A549 treated with CORT108297 at 1 μM for 4 hours (cell line): ENCODE measurements at places on chromosomes 16 and 17. TPM values are rescaled to one million over a fixed set of nuclear protein-coding genes. Genes with fewer than 3 reads are reported as not detected.

The TLCD3B gene
- 0.23 to 0.58 TPM (median 0.42 TPM) in 5 replicates for total RNA-seq

The ALKBH5 gene
- 47.5 to 59.1 TPM (median 51.3 TPM) in 5 replicates for total RNA-seq

The KRTAP2-3 gene
- total RNA-seq = 0.11 to 0.18 TPM (median 0.17 TPM) in 3 of 5 replicates, not detected in the others

The KRT33B gene
- total RNA-seq = 0.09 to 0.10 TPM (median 0.10 TPM) in 3 of 5 replicates, not detected in the others

The PRR35 gene
- 0.11 to 0.21 TPM (median 0.16 TPM) in 5 replicates for total RNA-seq

The KATNIP gene
- 10.0 to 14.5 TPM (median 13.3 TPM) in 5 replicates for total RNA-seq

The IL32 gene
- total RNA-seq = 22.4 to 40.0 TPM (median 27.1 TPM) in 5 replicates

The GCGR gene
- 0.17 to 0.50 TPM (median 0.23 TPM) in 5 replicates for total RNA-seq

The DRC7 gene
- total RNA-seq = 0.03 to 0.06 TPM (median 0.05 TPM) in 4 of 5 replicates, not detected in the other

The HSPB9 gene
- not detected in 5 replicates for total RNA-seq

The SLC38A8 gene
- not detected in 5 replicates for total RNA-seq

The C17orf100 gene
- total RNA-seq = 2.4 to 3.3 TPM (median 3.0 TPM) in 5 replicates

The RPH3AL gene
- total RNA-seq = 24.5 to 31.9 TPM (median 26.6 TPM) in 5 replicates

The SPSB3 gene
- total RNA-seq = 15.2 to 28.8 TPM (median 25.6 TPM) in 5 replicates

The GRB2 gene
- total RNA-seq = 90.6 to 102 TPM (median 98.5 TPM) in 5 replicates

The MAP2K6 gene
- total RNA-seq = 7.4 to 10.8 TPM (median 9.4 TPM) in 5 replicates

The FAM117A gene
- total RNA-seq = 0.80 to 1.3 TPM (median 1.2 TPM) in 5 replicates
